ENCODE measurements at places on chromosomes 3 and 15.

GRCh38 chr3:53140847-53141845 is 10.9 kb upstream of the RFT1 start:
- peak; percentile 79 for DNase-seq

GRCh38 chr15:94411846-94412245 is 180.5 kb downstream of the MCTP2 start:
- DNase-seq = no peak

DNA sequence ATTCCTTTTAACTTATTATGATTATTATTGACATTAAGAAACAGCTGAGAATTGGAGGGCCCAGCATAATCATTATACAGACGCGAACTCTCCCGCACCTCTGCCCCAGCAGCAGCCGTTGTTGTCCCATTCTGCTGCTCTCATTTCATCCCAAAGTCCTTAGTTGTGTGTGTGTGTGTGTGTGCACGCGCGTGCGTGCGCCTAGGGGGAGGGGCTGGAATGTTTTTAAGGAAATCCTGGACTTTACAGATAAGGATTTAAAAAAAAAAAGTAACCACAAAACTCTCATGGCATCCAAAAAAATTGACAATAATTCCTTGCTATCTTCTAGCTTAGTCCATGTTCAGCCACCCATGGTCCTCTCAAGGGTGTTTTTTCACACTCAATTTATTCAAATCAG is 134.2 kb downstream of the WNT7A start:
- no peak for DNase-seq

- peak; percentile 43 for DNase-seq
These were observed 342.2 kb downstream of the NLGN1 start for GRCh38 chr3:173739726-173740125.

DNA sequence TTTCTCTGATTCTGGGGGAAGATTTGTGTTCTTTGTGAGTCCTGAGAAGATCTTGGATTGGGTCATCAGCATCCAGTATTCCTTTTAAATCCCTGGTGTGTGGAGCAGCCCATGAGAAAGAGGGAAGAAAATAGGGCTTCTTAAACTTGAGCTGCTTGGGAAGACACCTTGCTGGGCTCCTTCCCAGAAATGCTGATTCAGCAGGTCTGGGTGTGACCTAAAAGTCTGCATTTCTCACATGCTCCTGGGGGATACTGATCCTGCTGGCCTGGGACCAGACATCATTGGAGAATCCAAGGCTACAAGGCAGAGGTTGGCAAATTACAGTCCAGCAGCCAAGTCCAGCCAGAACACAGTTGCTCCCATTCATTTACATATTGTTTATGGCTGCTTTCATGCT is 54.1 kb upstream of the CMTM7 start:
- no peak for DNase-seq

- no peak for DNase-seq
These were observed 168.5 kb downstream of the FAM43A start for GRCh38 chr3:194854206-194854605.

DNA sequence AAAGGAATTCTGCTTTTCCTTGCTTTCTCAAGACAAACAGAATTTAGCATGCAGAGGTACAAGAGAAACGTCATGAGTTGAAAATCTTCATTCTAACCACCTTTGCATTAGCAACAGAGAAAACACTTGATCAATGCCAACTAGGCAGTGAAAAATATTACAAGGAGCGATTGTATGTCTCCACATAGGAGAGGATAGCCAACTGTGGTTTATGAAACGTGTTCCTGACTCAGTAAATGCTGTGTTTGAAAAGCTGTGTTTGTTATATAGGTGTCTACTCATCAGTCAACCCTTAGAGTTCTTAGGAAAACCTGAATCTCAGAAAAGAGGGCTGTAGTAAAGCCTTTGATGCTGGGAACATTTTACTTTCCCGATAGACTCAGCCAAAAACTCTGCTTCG is 102.4 kb downstream of the FRMD4B start:
- DNase-seq = no peak

- DNase-seq = no peak
These were observed 71.4 kb upstream of the WDR72 start for GRCh38 chr15:53830707-53831386.

DNA sequence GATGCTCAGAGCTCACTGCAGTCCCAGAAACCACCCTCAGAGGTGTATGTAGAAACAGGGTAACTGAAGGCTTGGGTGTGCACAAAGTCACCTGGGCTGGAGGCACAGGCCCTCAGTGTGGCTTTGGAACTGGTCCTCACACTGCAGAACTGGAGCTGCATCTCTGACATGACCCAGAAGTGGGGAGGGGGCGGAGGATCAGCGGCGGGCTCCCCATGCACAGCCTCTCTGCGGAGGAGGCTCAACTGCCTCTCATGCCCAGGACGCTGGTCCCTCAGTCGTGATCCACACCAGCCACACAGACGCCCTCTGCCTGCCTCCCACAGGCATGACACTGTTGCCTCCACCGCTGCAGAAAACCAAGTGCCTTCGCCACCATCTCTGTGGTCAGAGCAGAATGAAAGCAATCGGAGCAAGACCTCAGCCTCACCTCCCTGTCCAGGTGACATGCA is 73.7 kb downstream of the TM2D3 start:
- DNase-seq = peak; percentile 34

DNA sequence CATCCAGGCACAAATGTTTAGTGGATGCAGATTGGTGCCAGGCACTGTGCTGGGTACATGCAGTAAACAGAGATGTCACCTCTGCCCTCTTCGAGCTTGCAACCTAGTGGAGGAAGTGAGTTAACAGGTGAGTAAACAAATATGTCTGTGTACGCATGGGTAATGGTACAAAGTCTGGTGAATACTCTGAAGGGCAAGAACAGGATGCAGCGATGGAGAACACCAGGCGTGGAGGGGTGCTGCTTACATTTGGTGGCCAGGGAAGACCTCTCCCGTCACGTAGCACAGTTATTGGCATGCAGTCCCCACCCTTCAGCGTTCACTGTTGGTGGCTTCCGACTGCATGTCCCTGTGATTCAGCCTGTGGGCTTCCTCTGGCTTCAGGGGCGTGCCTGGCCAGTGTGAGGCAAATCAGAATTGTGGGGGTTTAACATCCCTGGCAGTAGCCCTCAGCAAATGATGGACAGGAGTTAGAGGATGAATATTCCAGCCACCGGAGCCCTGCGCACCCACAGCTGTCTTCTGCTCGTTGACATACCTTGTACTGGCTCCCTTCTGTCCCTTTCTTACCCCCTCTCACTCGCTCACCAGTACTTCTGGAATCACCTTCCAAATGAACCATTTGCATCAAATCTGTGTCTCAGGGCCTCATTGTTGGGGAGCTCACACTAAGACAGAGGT is 9.1 kb upstream of the HDAC11 start:
- no peak for DNase-seq

Data from HCEC 1CT (cell line).